ENCODE measurements at places on chromosomes 4 and X.

DNA sequence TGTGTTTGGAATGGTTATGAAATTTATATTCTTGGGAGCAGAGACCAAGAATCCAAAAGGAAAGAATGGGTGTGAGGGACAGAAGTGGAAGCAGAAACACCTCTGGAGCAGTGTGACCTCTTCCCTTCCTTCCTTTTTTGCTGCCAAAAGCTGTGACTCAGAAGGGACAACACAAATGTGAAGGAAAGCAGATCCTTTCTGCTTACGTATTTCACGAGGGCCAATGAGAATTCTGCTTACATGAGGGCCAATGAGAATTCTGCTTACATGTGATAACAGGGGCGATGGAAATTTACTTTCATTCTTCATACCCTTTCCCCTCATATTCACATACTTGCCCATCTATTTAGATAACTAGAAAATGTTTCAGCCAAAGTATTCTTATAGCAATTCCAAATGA, 404.6 kb downstream of the PRDM5 start:
- no peak for DNase-seq

GRCh38 chr4:24464566-24464965, 119.8 kb downstream of the DHX15 start:
- no peak for DNase-seq

- no peak for DNase-seq
Measured at GRCh38 chr4:15907430-15907829, 31.1 kb downstream of the FGFBP1 start.

DNA sequence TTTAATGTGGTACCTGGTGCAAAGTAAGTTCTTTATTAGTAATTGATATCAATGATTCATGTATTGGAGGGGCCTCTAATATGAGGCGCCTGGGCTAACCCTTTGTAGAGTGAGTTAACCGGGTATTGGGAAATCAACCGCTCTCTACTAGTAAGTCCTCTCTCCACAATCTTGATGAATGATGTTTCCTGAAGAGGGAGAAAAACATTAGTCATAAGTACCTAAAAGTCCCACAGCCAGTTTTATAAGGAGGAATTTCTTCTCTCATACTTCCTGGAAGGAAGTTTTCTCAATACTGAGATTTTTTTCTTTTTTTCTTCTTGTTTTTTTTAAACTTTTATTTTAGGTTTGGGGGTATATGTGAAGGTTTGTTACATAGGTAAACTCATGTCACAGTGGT, 62.3 kb downstream of the AGTR2 start:
- no peak for DNase-seq

GRCh38 chr4:12178614-12179610, 750.2 kb upstream of the HS3ST1 start:
- no peak for DNase-seq

DNA sequence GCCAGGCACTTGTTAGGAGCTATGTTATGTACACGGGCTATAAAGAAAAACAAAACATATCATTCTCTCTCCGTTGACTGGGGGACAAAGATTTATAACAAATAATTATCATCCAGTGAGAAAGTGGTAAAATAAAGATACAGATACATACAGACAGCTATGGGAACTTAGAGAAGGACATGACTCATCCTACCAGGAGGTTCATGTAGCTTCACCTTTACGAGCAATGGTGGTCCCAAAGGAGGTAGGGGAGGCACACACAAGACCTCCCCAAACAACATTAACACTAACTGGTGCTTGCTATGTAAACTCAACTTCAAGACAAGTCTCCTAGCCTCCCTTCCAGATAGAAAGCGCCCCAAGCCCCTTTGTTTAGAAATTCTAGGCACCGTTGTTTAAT, 8.9 kb downstream of the AMBN start:
- no peak for DNase-seq

- DNase-seq: no peak
Measured at GRCh38 chr4:168837922-168838321, 172.1 kb downstream of the CBR4 start.

GRCh38 chr4:181711387-181711786, 531.8 kb upstream of the TENM3 start:
- no peak for DNase-seq

- DNase-seq: no peak
Measured at GRCh38 chr4:62058571-62058970, 858.4 kb downstream of the ADGRL3 start.

GRCh38 chr4:4990329-4990728, 28.9 kb downstream of the CYTL1 start:
- no peak for DNase-seq

DNA sequence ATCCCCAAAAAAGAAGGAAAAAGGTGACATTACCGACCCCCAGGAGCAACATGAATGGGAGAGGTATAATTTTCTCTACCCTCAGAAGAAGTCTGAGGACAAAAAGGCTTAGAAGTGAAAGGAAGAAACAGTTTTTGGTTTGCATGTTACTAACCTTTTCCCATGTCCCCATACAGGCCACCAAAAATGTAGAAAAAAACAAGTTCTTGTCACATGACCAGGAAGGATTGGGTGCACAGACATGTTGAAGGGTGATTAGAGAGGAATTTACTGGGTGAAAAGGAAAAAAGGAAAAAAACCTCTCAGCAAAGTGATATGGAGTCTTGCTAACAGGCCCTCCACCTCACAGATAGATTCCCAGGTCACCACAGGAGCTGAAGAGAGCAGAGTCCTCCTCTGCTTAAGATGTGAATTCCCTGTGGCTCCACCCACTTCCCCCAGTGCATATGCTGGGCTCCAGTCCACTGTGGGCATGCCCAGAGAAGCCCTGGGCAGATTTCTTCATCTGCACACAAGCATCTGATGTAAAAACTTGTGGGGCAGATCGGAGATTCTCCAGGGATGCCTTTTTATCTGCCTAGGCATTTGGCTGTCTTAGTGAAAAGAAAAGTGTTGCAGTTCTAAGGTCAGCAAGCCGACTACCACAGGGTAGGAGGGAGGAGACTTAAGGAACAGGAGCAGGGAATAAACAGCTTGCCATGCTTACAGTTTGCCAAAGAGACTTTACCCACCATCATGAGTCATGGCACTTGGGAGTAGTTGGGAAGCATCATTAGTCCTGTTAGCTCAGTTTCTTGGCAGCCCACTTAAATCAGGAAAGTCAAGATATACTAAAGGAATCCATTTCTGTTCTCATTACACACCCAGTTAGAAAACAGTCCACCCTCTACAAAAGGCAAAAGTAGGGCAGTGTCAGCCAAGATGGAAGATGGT, 25.0 kb upstream of the PASD1 start:
- DNase-seq: no peak

DNA sequence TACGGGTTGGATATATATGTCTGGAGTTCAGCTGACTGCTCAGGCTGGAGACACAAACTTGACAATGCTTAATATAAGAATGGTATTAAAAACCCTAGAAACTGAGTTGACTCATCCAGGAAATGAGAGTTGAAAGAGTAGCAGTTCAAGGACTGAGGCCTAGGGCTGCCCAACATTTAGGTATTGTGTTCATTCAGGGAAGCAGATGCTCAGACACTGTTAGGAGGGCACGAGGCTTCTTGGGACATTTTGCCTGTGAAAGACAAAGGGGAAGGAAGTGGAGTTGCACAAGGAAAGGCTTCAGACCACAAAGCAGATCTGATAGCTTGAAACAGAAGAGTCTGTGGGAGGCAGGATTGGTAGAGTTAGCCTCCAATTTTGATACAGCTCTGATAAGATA, 52.0 kb upstream of the HS3ST1 start:
- DNase-seq: no peak
